ENCODE measurements at places on chromosomes 5 and 9.
A peak's percentile ranks its signal among the peaks of the same experiment; 100 is the strongest.

DNA sequence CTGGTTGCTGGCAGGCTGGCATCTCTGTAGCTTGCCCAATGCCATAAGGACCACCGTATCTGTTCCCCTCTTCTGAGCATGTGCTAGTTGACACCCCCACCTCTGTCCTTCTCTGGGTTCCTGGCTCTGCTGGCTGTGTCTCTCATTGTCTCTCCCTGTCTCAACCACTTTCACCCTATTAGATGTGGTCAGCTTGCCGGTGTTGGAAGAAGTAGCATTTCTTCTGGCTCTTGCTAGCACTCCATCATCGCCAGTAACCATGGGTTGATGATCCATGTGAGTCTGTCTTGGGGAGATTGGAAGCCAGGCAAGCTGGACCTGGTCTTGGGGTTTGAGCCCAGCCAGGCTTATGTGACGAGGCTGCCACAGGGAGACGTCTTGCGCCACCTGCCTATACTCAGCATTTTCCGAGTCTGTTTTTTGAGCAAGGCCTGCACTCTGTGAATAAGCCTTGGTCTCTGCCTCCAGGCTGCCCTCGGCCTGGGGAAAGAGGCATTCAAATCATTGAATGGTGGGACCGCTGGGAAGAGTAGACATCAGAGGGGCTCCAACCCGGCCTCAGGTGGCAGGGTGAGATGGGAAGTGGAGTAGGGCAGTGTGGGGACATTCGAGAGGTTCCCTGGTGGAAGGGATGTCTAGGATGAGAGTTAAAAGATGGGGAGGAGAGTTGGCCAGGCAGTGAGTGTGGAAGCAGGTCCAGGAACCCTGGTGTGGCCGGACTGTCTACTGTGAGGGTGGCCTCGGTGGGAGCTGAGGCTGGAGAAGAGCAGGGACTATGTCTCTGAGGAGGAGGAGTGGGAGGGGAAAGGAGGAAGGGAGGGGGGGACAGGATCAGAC is 74.3 kb downstream of the ZNF618 start:
- DNase-seq: no peak
- H3K4me1 ChIP-seq: peaks cover 4% of the 10 kb centered on the region
- no peaks in the 10 kb centered on the region for H3K27me3 ChIP-seq
- H3K4me3 ChIP-seq: no peak overlapping the region

DNA sequence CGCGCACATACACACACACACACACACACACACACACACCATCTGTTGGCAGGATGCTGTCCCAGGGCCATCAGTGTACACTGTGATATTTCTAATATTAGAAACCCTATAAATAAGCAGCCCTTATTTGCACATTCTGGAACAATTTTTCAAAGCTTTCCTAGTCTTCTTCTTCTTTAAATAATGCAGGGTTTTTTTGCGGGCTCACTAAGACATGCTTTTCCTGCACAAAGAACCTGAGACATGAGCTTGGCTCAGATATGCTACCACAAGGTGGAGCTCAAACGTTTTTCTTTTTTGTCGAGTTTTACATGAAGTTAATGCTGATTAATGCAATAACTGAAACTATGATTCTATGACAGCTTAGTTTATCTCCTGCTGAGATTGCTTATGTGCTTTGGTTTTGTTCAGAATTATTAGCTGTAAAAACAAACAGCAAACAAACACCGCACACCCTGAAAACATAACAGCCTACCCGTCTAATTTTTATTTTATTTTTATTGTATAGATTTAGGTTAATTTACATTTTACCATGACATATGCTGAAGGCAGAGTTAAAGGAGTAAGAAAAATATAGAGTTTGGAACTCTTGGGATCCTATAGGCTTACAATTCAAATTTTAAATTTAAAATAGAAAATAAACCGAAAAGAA is 95.8 kb downstream of the ALDH1A1 start:
- H3K27ac ChIP-seq: no peak overlapping the region
- peaks cover 16% of the 10 kb centered on the region for H3K4me1 ChIP-seq
- no peaks in the 10 kb centered on the region for H3K36me3 ChIP-seq
- no peak overlapping the region for H3K4me3 ChIP-seq
- no peak for DNase-seq

GRCh38 chr5:148619484-148619883 is 34.8 kb downstream of the HTR4 start:
- H3K4me3 ChIP-seq: no peak overlapping the region
- no peaks in the 10 kb centered on the region for H3K36me3 ChIP-seq
- no peaks in the 10 kb centered on the region for H3K27me3 ChIP-seq
- H3K27ac ChIP-seq: peak overlapping the region; percentile 43
- peak; percentile 18 for DNase-seq

DNA sequence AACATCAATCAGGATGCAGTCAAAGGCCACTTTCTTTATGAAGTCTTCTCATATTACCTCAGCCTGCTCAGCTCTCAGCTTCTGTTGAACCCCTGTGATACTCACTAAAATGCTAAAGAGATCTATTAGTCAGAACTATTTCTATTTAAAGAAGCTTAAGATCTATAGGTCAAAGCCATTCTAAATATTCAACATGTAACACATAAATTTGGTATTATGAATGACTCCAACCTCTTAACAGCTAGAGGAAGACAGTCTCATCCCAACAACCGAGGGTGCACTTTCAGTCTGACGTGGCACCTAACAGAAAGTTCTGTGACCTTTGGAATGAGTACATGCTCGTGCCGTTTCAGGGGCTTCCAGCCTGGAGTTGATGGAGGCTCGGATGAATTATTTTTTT is 301.5 kb upstream of the VLDLR start:
- H3K36me3 ChIP-seq: no peaks in the 10 kb centered on the region
- DNase-seq: no peak
- no peak overlapping the region for H3K27ac ChIP-seq

DNA sequence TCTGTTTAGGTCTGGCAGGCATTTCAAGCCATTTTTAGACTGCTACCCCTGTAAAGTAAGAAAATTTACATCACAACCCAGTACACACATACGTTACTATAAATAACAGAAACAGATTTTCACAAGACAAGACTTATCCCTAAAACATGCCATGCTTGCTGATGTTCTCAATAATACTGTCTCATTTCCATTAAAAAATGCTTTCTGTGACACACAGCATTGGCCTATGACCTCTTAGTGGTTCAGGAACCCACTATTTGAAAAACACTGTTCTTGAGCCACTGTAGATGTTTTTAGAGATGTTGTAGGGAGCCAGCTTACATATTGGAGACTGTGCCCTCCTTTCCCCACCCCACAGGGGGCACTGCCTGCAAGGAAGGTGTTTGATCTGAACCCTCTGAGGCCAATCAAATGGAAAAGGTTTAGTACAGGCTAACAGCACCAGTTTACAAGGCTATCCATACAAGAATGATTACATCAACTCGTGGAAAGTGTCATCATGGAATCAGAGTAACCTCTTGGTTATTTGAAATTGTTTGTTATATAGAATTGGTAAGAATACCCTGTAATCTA is 30.8 kb downstream of the ZSWIM6 start:
- H3K27me3 ChIP-seq: no peaks in the 10 kb centered on the region
- DNase-seq: no peak
- no peaks in the 10 kb centered on the region for H3K36me3 ChIP-seq
- H3K4me1 ChIP-seq: peaks cover 6% of the 10 kb centered on the region
- no peak overlapping the region for H3K4me3 ChIP-seq

DNA sequence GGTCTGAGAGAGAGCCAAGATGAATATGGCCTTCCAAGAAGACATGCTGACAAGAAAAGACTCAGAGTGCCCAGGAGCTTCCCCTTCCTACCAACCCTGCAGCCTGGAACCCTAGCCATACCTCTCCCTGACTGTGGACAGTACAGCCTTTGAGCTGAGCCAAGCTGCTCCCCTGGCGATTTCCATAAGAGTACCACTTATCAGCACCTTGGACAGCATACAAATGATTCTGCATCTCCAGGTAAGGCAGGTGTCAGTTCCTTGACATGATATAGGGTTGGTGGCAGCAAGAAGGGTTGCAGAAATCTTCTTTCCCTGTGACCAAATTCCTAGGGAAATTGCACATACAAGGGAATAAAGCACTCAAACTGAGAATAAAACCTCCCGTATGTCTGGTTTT is 58.3 kb downstream of the MFAP3 start:
- H3K27ac ChIP-seq: no peak overlapping the region
- H3K4me3 ChIP-seq: no peak overlapping the region
- DNase-seq: no peak
- H3K27me3 ChIP-seq: no peaks in the 10 kb centered on the region
